NCI-H187 (cell line): ENCODE measurements at places on chromosomes 1 and 21.

DNA sequence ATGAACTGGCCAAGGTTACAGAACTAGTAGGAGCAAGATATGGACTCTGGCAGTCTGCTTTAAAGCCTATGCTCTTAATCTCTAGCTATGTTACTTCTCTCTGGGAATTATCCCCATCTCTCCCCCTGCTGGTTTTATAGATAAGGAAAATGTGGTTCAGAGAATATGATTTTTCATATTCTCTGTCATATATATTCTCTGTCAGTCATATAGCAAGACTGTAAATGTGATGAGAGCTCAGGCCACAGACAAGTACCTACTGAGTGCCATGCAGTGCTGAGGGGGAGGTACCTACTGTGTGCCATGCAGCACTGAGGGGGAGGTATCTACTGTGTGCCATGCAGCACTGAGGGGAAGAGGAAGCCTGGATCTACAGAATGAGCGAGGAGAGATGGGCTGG lies 220.3 kb upstream of the FGGY start:
- no peak for DNase-seq

- DNase-seq = no peak
Observed at GRCh38 chr1:28129150-28129549, 40.7 kb upstream of the EYA3 start.

DNA sequence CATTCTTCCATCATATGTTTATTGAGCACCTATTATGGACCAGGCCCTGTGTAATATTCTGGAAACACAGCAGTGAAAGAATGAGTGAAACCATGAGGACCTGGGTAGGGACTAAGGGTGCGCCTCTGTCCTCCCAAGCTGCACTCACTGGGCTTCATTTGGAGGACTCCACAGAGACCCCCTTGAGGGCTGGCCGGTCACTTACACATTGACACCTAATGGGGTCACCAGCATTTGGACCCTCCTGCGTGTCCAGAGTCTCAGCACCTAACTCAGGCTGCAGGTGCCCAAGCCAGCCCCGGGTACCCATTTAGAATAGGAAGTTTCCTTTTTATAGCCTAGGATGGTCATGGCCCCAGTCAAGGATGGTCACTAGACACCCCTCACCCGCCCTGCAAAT lies 2.8 kb upstream of the FNDC5 start:
- no peak for DNase-seq

DNA sequence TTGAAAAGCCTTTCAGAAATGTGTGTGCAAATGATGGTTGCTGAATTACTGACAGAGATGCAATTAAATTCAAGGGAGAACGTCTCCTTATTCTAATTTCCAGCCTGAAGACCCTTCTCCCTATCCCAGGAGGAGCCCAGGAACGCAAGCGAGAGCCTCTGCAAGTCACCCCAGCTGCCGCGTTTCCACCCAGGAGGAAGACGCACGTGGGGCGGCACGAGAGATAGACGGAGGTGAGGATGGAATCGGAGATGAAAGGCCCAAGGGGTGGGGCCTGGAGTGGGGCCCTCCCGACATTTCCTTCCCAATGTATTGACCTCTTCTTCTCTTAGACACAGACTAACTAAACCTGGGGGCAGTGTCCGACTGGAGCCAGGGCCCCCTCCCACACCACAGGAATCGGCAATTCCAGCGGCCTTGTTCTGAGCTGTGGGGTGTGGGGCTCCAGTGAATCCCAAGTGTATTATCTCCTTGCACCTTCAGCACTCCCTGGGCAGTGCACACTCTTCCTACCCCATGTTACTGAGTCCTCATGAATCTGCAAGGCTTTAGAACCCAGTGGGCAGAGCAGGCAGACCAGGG lies 322.5 kb downstream of the AJAP1 start:
- DNase-seq = no peak

DNA sequence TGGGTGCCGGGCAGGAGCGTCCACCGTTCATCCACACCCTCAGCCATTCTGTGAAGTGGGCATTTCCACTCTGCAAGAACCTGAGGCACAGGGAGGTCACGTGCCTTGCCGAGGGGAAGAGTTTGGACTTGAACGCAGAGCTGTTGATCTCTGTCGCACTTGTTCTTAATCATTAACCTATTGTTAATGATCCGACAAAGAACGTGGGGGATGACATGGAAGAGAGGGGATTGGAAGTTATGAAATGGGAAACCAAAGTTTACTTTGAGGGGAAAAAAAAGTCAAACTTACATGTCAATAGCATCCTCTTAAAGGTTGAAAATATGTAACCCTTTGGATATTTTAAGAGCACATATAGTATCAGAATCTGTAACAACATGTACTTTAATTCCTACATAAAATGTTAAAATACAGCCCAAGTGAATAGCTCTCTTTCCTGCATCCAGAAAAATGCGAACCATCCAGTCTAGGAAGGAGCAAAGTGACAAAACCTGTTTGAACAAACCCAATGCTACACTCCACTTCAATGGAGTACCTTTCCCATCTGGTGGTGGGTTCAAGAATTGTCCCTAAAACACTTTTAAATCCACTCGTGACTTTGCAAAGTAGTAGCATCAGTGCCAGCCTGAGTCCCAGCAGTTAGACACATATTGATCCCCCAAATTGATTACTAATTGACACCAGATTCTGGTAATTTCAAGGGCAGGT lies 75.5 kb downstream of the SETD4 start:
- no peak for DNase-seq

DNA sequence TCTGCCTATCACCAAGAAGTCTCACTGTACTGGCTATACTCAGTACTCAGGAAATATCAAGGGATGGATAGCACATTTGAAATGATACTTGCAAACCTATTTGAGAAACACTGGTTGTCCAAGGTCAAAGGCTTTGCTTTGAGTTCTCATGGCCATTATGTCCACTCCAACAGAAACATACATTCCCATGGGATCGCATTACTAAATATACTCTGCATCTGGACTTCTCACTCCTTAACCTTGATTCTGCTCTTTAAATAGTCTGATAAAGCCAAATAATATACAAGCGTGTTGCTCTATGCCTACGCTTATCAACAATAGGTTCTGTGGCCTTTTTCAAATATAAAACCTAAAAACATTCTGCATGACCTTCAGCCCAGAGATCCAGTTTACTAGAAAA lies 1054.8 kb downstream of the MRPL39 start:
- DNase-seq = no peak

DNA sequence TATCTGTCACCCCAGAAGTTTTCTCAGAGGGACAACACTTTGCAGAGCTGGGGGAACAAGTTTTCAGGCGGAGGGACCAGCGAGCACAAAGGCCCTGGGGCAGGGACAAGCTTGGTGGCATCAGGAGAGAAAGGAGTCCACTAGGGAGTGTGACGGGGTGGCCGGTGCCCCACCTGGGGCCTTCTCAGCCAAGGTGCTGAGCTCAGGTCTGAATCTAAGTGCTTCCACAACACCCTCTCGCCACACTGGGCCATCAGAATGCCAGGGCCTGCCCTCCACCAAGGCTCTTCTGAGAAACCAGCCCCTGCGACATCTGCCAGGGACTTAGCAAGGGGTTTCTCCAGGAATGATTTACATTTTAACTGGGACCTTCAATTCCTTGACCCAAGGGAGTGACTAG lies 7.8 kb upstream of the TNFRSF8 start:
- no peak for DNase-seq

DNA sequence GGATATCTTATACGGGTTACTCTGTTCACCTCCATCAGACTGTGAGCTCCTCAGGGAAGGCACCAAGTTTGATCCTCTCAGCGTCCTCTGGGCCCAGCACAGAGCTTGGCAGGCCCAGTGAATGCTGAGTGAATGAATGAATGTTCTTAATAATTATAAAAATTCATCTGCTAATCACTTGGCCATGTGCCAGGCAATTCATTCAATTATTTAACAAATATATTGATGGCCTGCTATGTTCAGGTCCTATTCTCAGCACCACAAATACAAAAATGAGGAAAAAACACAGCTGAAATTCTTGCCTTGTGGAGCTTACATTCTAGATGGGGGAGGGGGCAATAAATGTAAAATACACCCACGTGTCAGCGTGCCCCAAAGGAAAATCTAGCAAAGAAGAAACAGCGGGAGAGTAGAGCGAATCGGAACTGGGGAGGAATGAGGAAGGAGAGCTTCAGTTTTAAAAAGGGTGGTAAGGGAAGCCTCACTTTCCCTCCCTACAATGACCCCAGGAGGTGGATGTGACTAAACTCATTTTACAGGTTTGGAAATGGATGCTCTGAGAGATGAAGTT lies 15.8 kb downstream of the CDCP2 start:
- no peak for DNase-seq
